ENCODE measurements at places on chromosomes 3 and 15.

DNA sequence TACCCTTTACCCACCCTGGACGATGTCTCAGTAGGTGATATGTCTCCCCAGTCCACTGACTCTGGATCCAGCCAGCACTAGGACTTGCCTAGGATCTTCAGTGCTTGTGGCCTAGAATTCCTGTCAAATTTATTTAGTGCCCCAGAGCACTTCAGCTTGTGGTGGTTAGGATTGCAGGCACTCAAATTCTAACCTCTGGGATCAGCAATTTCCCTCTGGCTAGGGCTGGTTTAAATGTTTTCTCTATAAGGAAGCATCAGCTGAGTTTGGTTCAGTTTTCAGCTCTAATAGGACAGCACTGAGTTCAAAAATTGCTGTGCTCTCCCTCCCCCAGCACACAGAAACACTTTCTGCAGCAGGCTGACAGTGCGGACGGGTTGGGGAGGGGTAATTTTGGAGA is 8.1 kb downstream of the OR5H6 start:
- no peak overlapping the region for H3K4me3 ChIP-seq
- peaks cover 10% of the 10 kb centered on the region for H3K36me3 ChIP-seq
- DNase-seq = no peak
- no peaks in the 10 kb centered on the region for H3K27me3 ChIP-seq
- no peaks in the 10 kb centered on the region for H3K4me1 ChIP-seq

GRCh38 chr15:83886321-83886720 is 232.4 kb downstream of the ADAMTSL3 start:
- H3K27ac ChIP-seq = no peak overlapping the region
- peaks cover 4% of the 10 kb centered on the region for H3K27me3 ChIP-seq
- no peaks in the 10 kb centered on the region for H3K4me1 ChIP-seq
- DNase-seq = no peak
- no peak overlapping the region for H3K4me3 ChIP-seq

DNA sequence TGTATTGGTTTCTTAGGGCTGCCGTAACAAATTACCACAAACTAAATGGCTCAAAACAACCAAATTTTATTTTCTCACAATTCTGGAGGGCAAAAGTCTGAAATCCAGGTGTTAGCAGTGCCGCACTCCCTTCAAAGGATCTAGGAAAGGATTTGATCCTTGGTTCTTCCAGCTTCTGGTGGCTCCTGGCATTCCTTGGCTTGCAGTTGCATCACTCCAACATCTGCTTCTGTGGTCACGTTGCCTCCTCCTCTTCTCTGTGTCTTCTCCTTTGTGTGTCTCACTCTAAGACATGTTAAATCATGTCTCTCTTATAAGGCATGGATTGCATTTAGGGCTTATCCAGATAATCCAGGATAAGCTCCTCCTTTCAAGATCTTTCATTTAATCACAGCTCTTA is 262.2 kb downstream of the MEX3B start:
- H3K4me3 ChIP-seq = no peak overlapping the region
- DNase-seq = no peak
- H3K4me1 ChIP-seq = peaks cover 24% of the 10 kb centered on the region
- H3K27ac ChIP-seq = no peak overlapping the region
- H3K27me3 ChIP-seq = peaks cover 2% of the 10 kb centered on the region
- H3K36me3 ChIP-seq = peaks cover 13% of the 10 kb centered on the region

DNA sequence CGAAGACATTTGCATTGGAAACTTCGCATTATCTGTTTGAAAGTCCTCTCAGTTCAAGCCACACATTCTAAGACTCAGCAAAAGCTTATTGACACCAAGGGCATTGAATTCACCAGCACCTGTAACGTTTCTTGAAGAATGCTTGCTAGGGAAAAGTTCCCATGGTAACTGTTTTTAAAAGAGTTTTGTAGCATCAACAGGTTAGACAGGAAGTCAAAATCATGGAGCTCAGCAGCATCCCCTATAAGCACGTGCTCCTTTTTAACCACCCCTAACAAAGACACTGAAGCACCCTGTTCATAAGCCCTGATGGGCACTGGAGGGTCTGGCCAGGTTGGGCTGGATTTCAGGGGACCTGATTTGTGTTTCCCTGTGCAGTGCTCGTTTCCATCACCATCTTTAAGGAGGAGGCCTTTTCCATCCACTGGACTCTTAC is 229.7 kb upstream of the BHLHE40 start:
- peaks cover 4% of the 10 kb centered on the region for H3K4me1 ChIP-seq
- no peaks in the 10 kb centered on the region for H3K27me3 ChIP-seq
- H3K36me3 ChIP-seq = peaks cover 5% of the 10 kb centered on the region
- H3K4me3 ChIP-seq = no peak overlapping the region
- no peak for DNase-seq
- H3K27ac ChIP-seq = no peak overlapping the region

DNA sequence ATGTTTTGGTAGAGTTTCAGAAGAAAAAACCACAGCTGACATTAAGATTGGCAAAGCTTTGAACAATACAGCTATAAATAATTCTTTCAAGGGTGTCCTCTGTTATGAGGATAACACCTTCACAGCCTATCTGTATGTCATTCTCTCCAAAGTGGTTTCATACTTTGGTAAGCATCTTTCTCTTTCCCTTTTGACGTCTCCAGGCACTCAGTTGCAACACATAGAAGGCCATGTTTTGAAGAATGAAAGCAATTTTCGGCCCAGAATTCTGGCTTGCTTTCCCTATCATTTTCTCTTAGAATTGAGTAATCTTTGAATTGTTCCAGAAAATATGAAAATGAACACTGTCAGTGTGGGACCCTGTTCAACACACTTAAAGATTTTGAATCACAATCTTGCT is 200.0 kb upstream of the CBLB start:
- no peak overlapping the region for H3K27ac ChIP-seq
- DNase-seq = no peak
- H3K4me1 ChIP-seq = no peaks in the 10 kb centered on the region

GRCh38 chr3:185658943-185659342 is 72.8 kb downstream of the SENP2 start:
- no peak overlapping the region for H3K4me3 ChIP-seq
- H3K36me3 ChIP-seq = peaks cover 10% of the 10 kb centered on the region
- DNase-seq = no peak
- peaks cover 2% of the 10 kb centered on the region for H3K4me1 ChIP-seq

DNA sequence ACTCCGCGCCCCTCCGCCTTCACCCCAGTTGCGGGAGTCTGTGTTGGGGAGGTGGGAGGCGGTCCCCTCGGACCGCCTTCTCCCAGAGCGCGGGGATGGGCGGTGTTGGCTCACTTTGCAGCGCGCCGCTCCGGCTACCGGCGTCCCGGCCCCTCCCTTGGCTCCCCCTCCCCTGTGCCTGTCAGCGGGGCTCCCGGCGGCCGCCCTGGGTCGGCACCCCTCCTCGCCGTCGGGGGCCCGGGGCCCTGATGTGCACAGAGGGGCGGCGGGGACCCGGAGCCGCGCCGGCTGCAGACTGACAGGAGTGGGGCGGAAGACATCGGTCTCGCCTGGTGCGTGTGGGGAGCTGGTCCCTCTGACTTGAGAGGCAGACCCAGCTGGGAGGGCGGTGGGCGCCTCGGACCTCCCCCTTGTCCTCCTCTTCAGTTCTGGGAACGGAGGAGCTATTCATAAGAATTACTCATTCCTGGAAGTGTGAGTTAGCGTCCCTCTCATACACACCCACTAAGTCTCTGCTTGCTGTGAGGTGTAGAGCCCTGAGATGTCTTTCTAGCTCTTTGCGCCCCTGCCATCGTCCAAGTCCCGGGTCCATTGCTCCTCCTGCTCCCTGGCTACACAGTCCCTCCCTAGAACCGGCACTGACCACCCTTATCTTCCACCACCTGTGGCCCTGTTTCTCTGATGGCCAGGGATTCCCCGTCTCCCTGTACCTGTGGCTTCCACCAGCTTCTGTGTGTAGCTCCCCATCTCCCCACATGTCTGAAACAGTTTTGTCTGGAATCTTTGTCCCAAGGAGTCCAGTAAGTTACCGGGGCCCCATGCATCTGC is 42.3 kb upstream of the ROPN1 start:
- peak; percentile 56 for DNase-seq
- H3K4me1 ChIP-seq = peaks cover 13% of the 10 kb centered on the region
- peak overlapping the region; percentile 83 for H3K4me3 ChIP-seq
